ENCODE measurements at places on chromosomes 12 and 14.
A peak's percentile ranks its signal among the peaks of the same experiment; 100 is the strongest.

DNA sequence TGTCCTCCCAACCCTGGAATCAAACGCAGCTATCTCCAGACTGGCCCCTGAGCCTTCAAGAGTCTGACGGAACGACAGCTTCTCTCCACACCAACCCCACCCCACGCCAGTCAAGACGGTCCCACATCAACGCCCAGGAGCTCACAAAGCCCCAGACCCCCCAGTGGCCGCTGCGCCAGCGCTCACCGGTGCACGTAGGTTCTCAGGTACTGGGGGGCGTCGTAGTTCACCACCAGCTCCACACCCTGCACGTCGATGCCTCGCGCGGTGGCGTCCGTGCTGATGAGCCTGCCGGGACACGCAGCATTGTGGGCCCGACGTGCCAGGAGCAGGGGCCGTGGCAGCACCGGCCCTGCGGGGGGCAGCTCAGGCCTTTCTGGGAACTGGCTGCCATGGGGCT, 4.2 kb downstream of the DDX51 start:
- no peak for DNase-seq

DNA sequence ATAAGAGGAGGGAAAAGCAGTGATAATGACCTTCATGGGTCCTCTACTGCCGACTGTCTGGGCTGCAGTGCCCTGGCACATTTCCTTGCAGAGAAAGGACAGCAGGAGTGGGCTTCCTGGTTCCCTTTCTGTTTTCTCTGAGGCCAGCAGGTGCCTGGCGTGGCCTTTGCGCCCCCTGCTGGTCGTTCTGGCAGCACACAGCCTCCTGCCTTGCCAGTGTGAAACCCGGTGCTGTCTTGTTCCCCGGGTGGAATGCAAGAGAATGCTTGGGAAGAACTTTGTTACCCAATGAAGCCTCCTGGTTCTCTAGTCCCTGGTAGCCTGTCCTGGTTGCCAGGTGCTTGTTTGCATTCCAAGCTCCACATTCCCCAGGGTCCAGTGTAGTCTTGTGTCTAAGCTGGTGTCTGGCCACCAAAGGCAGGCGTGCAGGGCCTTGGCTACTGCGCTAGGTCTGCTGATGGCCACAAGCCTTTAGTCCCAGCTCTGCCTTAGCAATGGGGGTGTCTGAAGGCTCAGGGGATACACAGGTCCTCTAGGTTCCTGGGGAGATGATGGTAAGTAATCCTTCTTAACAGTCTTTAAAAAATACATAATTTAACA, 1392.4 kb upstream of the TMEM132C start:
- peak; percentile 24 for DNase-seq

DNA sequence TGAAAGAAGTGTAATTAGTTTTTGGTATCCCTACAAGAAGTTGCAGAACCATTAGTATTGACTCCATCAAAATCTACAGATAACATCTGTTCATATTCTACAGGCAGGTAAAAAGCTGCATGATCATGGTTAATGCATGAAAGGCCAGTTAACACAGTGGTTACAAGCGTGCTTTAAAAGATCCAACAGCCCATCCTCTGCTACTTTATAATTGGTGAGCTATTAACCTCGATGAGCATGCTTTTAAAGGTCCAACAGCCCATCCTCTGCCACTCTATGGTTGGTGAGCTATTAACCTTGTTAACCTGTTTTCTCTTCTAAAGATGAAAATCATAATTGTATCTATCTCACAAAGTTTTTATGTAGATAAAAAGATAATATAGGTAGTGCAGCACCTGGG, 289.3 kb downstream of the DUSP6 start:
- no peak for DNase-seq

GRCh38 chr12:104279164-104279563, 24.4 kb upstream of the EID3 start:
- DNase-seq = no peak

GRCh38 chr12:46386360-46386867, 13.8 kb upstream of the SLC38A2 start:
- no peak for DNase-seq

DNA sequence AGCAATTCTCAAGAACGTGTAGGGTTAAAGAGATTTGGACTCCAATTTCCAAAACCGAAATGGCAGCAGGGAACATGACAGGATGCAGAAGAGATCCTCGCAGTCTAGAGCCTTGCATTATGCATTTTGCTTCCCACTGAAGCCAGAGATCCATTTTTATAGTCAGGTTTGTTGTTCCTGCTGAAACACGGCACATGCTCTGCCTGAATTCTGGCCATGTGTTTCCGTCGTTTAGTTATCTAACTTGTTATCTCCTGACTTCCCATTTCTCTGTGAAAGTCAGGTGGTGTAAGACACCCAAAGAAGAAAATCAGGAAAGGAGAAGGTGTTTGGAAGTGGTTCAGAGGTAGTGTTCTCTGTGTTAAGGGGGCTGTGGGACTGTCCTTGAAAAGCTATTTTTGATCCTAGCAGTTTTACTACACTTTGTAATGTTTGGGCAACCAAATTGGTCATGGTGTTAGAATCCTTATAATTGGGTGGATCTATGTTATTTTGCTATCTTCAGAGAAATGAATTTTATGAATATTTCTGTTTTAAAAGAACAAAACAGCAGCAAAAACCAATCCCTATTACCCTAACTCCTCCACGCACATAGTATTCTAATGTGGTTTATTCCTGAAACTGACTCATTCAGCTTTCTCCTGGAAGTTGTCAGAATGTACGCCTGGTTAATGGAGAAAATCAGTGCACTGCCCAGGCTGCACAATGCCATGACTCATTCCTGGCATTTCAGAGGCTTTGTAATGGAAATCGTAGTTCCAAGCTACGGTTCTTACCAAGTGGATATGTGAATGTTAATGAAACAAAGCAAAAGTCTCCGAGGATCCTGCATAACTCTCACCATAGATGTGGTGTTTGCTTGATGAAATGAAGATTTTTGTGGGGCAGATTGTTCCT, 110.1 kb downstream of the SAMD4A start:
- DNase-seq = no peak
